ENCODE measurements at places on chromosomes 3 and 15.

GRCh38 chr15:47732248-47732647 lies 14.9 kb downstream of the SEMA6D start:
- DNase-seq: no peak

- no peak for DNase-seq
Measured at GRCh38 chr3:87855616-87856015, 203.2 kb downstream of the CGGBP1 start.

- no peak for DNase-seq
Measured at GRCh38 chr3:12807601-12808359, 11.3 kb downstream of the CAND2 start.

DNA sequence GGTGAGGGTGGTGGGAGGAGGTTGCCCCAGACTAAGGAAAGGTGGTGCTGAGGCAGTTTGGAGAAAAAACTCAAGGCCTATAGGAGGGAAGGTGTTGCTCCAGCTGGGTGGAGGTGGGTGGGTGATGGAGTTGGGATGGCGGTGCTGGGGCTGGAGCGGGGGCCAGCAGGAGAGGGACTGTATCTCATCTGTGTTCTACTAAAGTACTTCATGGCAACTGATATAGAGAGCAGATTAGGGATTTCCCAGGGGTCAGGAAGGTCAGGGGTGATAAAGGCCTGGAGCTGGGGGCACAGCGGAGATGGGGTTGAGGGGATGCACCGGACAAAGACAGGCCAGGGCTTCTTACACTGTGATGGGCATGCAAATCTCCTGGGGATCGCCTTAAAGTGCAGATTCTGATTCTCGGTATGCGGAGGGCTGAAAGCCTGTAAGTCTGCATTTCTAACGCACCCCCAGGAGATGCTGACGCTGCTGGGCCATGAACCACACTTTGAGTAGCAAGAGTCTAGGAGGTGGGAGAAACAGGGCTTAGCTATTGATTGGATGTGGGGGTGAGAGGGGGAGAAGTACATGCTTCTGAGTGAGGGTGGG lies 4.2 kb downstream of the KLHL40 start:
- DNase-seq: no peak

DNA sequence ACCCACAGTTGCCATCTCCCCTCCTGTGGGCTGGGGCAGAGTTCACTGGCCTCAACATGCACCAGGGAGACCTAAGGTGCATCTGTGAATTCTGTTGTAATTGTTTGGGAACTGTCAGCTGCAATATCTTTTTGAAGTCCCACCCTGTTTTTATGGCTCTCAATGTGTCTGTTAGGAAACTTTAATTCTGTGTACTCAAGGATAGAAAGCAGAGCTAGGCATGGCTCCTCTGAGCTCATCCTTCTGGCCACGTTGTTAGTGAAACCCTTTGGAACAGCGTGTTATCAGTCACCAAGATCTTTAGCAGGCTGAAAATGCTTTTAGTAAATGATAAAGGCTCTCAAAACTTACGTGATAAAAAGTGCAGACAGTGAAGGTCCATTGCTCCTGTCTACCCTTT lies 33.6 kb upstream of the MTMR10 start:
- no peak for DNase-seq

GRCh38 chr3:180036092-180036670 lies 556 bp downstream of the PEX5L start:
- DNase-seq: no peak

GRCh38 chr3:54891540-54891897 lies 36.3 kb downstream of the LRTM1 start:
- no peak for DNase-seq

DNA sequence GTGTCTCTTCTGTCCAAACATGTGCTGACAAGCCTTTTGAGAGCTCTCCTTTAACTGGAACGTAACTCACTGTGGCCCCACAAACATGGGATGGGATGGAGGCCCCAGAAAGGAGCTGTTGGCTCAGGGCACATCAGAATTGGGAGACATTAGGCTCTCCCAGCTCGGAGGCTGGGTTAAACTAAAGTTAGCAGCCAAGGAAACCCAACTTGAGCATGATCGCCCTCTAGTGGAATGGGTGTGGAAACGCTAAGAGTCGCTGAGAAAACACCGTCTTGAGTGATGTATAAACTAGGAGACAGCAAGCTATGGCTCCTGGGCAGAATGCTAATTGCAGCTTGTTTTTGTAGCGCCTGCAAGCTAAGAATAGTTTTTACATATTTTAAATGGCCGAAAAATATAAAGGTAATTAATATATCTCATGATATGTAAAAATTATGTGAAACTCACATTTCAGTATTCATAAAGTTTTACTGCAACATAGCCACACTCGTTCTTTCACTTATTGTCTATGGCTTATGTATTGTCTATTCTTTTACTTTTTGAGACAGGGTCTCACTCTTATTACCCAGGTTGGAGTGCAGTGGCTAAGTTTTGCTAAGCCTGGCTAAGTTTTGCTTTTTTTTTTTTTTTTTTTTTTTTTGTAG lies 138.8 kb upstream of the HACD2 start:
- peak; percentile 30 for DNase-seq

- no peak for DNase-seq
Measured at GRCh38 chr15:92613841-92614240, 41.7 kb downstream of the FAM174B start.

DNA sequence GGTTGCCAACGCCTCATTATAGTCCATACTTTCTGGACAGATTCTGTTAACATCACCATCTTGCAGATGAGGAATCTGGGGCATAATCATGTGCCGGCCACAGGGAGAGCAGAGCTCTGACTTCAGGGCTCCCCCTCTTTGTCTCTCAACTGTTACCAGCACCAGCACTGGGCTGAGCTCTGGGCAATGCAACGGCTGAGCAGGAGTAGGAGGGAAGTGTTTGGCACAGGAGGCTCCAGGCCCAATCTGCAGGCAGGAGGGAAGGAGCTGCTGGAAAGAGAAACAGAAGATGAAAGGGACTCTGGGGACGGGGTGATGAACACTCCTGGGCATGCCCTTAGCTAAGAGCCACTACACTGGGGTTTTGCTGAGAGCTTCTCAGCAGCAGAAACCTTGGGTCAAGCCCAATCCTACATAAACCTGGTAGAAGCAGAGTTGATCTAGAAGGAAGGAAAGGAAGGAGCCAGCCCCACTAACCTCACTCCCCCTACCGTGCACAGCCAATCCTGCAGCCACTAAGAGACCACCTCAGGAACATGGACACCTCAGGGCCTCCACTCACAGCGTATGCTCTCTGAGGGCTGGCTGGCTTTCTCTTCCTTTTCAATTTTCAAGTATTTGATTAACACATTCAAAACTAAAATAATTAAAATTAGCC lies 73.1 kb upstream of the SPATA12 start:
- no peak for DNase-seq

GRCh38 chr3:188818282-188818681 lies 353.5 kb upstream of the TPRG1 start:
- DNase-seq: no peak

DNA sequence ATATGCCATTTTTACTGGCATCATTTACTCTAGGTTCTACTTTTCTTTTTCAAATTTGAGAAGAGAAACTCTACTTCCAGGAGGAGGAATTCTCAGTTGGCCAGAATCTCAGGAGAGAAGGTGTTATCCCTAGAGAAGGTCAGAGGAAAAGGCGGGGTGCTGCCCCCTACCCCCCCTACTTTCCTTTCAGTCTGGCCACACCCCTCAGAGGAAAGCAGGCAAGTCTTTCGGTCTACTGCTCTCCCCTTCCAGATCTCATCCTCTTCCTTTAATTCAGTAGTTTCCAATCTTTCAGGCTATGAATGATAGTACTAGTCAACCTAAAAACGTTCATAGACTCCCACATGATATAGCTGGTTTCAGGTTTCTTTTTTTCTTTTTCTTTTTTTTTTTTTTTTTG lies 366.5 kb upstream of the TBL1XR1 start:
- no peak for DNase-seq

GRCh38 chr15:33256874-33257273 lies 53.9 kb upstream of the RYR3 start:
- DNase-seq: no peak

DNA sequence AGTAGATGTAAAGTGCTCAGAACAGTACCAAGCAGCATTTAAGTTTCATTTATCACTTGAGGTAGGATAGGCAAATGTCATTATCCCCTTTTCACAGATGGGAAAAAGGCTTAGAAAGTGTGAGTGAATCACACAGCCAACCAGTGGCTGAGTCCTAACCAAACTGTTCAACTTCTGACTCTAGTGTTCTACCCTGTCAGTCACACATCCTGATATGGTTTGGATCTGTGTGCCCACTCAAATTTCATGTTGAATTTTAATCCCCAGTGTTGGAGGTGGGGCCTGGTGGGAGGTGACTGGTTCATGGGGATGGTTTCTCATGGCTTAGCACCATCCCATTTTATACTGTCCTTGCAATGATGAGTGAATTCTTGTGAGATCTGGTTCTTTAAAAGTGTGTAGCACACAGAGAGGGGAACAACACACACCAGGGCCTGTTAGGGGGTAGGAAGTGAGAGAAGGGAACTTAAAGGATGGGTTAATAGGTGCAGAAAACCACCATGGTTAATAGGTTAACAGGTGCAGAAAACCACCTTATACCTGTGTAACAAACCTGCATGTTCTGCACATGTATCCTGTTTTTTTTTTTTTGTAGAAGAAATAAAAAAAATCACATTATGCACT lies 304.7 kb downstream of the SUCLG2 start:
- DNase-seq: no peak

GRCh38 chr3:108415661-108416060 lies 94.7 kb downstream of the MYH15 start:
- DNase-seq: no peak

GRCh38 chr3:155605571-155605970 lies 139.3 kb downstream of the PLCH1 start:
- no peak for DNase-seq

- DNase-seq: no peak
Measured at GRCh38 chr15:89460048-89460447, 36.3 kb downstream of the RHCG start.

DNA sequence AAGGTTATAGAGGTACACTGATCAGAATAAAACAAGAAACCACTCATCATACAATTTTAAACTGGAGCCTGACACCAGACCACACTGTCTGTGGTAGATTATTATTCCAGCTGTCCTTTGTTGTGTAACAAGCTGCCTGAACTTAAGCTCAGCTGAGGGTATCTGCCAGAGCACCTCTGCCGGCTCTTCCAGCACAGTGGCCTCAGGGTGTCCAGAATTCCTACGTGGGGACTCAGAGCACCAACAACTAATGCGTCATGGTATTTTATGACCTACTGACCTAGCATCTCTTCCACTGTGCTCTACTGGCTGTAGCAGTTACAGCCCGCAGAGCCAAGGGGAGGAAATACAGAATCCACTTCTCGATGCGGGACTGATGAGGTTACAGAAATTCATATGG lies 15.6 kb upstream of the RAF1 start:
- no peak for DNase-seq

DNA sequence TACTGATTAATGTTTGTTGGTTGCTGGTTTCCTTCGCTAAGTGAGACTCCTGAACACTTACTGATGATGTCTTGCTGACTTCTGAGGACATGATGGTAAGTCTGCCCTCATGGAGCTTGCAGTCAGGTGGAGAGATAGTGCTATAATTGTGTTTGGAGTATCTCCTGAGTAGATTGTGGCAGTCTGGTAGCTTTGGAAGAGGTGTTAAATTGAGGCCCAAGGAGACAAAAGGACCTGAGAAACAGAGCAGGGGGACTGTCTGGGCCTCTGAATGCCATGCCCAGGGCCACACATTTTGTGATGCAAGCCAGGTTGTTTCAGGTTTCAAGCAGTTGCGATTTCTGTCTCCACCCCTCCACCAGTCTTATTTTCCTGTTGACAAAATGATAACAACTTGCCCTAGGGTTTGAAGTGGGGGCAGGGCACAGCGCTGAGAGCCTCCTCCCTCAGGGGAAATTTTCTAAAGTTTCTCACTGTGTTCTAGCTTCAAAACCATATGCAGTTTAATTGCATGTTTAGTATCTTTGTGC lies 16.7 kb downstream of the SMAD3 start:
- peak; percentile 64 for DNase-seq

- no peak for DNase-seq
Measured at GRCh38 chr3:73609655-73610054, 15.1 kb downstream of the PDZRN3 start.

DNA sequence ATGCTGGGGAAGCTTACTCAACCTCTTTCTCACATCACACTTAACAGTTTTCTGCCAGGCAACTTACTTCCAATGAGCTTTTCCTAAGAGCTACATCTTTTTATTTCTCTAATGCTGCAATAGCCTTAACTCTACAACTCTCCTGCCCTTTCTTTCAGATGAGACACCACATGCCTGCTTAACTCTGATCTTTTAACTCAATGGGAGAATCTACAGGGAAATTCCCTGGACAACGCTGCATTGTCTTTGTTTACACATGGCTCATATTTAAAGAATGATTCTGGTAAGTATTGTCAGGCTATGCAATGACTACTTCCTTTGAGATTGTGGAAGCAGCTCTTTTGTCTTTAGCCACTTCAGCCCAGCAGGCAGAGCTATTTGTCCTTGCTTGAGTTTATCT lies 353.1 kb upstream of the BCHE start:
- DNase-seq: no peak

GRCh38 chr3:179486806-179487205 lies 35.5 kb upstream of the GNB4 start:
- no peak for DNase-seq

GRCh38 chr3:105877336-105877910 lies 8.6 kb upstream of the CBLB start:
- DNase-seq: no peak

- DNase-seq: no peak
Measured at GRCh38 chr3:17664923-17665322, 77.5 kb downstream of the TBC1D5 start.

DNA sequence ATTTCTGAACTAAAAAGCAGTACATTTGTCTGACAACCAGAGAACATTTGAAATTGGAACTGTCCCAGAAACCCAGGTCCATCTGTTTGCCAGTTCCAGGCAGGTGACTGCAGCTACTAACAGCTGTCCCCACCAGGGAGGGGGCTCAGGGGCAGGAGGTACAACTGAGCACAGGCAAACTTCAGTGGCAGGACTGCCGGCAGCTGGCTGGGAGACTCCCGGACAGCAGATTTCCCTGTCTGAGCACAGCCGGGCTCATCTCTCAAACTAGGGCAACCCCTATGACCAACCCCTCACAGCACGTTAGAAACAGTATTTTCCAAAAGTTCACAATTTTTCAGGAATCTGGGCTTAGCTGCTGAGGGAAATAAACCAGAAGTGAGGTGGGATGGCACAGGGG lies 88.8 kb downstream of the MEGF11 start:
- DNase-seq: no peak

All from CD8-positive, alpha-beta T cell (primary cell).